ENCODE measurements at places on chromosomes 1 and 21.

DNA sequence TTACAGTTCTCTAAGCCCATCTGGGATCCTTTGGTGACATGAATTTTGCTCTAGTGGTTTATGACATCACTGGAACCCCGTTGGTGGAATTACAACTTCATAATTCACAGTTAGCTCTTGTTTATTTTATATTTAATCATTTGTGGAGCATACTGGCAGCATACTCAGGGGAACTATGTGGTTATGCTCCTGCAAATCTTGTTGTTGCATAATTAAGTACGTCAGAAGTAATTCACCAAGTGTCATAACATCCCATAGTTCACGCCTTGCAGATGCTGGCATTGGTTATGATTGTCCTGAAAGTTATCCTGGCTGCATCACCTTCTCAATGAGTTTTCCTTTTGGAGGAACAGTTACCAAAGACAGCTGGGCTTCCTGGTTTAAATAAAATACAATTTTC is 16.5 kb downstream of the PRRX1 start:
- no peak for DNase-seq

DNA sequence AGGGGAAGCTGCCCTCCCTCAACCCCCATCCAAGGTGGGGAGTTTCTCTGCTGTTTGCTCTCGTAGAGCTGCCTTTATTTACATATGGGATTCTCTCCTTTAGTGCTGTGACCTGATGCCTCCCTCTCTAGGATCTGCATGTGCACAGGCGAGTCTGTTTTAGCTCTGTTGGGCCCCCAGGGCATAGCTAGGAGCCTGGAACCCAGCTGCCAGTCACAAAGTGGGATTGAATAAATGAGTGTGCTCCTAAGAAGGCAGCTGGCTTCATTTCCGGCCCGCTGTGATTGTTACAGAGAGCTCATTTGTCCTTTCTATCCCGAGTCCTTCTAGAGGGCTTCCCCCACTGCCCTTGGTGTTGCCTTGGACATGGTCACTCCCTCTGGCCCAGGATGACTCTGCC is 176.6 kb downstream of the GRIK3 start:
- no peak for DNase-seq

- DNase-seq, result no peak
Measured at GRCh38 chr1:167548059-167548932, 5.3 kb downstream of the CREG1 start.

DNA sequence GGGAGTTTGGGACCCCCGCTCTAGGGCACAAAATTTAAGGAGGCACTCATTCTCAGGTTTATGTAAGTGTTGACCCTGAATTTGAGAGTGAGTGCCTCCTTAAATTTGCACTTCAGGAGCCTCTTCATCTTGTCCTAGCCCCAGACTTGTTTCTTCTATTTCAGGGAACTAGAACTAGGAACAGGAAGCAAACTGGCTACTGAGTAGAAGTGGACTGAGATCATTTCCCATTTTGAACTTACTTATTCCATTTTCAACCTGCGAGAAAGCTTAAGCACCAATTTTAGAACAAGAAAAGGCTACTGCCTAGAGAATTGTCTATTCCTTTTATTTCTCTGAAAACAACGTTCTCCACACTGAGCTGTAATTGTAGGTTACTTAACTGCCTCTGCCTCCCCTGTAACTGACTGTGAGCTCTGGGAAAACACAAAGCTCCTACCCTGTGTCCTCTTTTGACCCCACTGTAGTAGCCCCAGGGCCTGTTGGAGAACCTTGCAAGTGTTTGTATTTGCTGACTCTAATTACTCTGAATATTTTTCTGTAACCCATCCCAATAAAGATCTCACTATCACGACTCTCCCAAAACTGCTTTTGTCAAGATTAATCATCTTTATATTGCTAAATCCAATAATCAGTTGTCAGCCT is 2.5 kb downstream of the PPT1 start:
- DNase-seq, result no peak

- DNase-seq, result no peak
Measured at GRCh38 chr1:69171248-69171647, 396.5 kb upstream of the LRRC7 start.

GRCh38 chr1:2508180-2508579 is 18.2 kb downstream of the PANK4 start:
- no peak for DNase-seq

DNA sequence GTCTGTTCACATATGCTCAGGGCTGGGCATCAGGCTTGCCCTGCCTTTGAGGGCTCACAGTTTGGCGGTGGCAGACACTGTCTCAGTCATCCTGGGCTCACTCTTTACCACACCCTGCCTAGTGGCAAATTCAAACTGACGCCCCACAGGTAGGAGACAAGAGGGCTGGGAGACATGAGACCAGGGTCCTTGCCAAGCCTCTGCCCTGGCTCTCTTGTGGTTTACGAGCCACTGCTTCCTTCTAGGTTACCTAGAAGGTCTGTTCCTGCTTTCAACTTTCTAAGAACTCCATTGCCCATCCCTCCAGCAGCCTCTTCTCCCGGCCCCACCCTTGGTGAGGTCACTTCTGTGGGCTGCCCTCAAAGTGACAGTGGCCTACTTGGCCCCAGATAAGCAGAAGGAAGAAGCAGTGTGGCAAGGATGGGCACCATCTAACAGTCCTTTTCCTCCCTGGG is 10.5 kb downstream of the KIF21B start:
- DNase-seq, result peak; percentile 64

GRCh38 chr1:206912445-206913095 is 9.2 kb downstream of the FCMR start:
- DNase-seq, result peak; percentile 70

GRCh38 chr1:172761581-172762486 is 102.9 kb downstream of the FASLG start:
- DNase-seq, result no peak

DNA sequence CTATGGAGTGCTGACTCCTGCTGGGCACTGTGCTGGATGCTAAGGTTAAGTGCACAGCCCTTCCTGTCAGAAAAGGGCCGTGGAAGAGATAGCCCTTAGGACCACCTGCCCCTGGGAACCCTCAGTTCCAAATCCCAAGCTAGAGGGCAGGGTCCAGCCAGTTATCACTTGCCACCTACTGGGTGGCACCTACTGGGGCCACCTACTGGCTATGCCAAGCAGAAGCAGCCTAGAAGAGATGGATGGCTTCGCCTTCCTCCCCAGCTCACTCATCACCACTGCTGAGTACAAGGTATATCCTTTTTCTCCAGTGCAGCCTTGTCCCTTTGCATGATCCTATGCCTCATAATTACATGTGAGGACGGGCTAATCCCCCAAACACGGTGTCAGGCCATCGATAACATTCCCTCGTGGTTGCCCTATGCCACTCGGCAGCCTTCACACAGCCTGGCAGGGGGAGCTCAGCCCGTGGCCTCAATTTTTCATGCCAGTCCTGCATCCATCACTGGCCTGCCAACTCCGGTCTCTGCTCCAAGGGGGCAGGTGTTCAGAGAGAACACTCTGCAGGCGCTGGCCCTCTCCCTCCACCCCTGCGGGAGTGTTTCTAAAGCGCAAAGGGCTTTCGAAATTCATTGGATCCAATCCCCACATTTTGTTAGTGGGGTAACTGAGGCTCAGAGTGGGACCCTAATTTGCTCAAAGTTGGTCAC is 49.0 kb downstream of the SYT2 start:
- DNase-seq, result no peak

GRCh38 chr1:43073490-43074230 is 98.4 kb downstream of the EBNA1BP2 start:
- peak; percentile 74 for DNase-seq

DNA sequence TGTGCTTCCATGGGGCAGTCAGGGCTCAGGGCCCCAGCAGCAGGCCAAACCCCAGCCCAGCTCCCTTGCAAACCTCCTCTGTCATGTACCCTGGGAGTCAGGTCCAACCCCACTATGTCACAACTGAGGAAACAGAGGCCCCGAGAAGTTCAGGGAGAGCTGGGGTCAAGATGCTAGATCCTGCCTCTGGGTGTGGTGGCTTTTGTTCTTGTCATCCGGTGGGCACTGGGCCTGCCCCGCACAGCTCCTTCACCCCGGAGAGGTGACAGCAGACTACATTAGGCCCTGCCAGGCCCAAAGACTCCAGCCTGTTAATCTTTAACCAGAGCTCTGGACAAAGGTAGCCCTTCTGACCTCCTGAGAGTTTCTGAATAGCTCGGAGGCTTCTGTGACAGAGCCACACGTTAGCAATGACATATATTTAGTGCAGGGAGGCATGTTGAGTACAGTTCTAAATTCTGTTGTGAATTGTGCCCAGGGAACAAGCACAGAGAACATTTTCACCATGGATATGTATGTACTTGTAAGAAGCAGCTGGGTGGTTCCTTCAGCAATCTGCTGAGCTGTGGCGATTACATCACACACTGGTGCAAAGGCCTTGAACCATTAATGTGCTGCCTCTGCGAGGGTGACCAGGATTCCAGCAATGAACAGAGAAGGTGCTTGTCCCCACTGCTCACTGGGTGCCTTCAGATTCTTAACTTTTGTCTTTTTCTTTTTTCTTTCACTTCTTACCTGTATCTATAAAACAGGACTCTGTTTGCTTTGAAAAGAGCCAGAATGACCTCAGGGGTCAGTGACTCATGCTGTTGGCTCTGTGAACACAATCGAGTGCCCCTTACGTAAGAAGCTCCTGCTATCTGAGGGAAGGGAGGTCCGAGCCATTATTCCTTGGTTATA is 102.8 kb downstream of the RHOU start:
- DNase-seq, result no peak

GRCh38 chr1:23403355-23403734 is 21.2 kb downstream of the TCEA3 start:
- no peak for DNase-seq

DNA sequence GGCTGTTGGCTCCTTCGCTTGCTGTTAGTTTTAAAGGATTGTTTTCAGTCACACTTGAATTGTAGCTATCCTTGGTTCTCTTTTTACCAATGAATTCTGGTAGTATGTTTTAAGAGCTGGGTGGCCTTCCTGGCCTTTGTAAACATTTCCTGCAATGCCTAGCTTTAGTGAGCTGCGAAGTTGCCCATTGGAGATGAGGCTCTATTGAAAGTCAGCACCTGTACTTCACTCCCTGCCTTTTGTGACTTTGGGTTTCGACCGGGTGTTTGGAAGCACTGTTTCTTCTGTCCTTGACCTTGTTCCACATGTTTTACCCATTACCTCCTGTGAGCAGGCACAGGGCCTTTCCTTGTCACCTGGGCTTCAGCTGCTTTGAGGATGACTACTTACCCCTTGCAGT is 64.7 kb downstream of the DYRK1A start:
- DNase-seq, result no peak

DNA sequence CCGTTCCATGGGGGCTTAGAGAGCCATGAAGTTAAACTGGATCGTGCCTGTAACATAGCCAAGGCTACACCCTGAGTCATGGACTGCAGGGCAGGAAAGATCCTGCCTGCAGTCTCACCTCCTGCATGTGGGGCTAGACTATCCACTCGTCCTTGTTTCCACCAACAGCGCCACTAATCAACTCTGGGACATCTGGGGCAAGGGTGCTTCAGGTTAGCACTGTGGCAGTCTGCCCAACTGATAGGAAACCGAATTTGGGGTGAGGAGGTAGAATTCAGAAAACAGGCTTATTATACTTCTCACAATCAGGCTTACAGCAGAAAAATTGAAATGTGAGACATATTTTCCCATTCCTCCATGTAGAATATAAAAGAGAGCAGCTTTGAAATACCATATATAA is 85.2 kb upstream of the ADAM30 start:
- DNase-seq, result no peak

All from CD4-positive, alpha-beta T cell treated with Interleukin-1 beta for 1 hour (primary cell).